ENCODE measurements at places on chromosomes 2 and 18.

DNA sequence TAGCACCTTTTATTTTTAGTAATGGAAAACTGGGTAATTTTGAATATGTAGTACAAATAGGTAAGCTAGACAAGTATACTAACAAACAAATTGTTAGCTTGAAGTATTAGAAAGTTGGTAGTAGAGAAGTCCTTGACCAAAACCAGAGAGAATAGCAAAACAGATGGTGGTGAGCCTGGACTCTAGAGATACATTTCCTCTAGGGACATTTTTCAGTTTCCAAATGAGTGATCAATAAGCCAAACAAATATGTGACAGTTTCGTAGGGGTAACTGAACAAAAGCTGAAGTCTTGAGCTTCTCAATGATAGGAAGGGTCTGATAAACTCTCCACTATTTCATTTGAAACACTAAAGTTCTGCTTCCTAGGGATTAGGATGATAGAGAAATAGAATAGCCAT lies 692.0 kb upstream of the FAM98A start:
- DNase-seq: no peak
- no peak overlapping the region for H3K27ac ChIP-seq
- H3K36me3 ChIP-seq: no peaks in the 10 kb centered on the region
- H3K4me3 ChIP-seq: no peak overlapping the region
- H3K27me3 ChIP-seq: no peaks in the 10 kb centered on the region

- H3K4me1 ChIP-seq: no peaks in the 10 kb centered on the region
- no peaks in the 10 kb centered on the region for H3K36me3 ChIP-seq
Measured at GRCh38 chr2:85071096-85071495, 62.1 kb upstream of the TCF7L1 start.

- no peak overlapping the region for H3K4me3 ChIP-seq
- no peak overlapping the region for H3K27ac ChIP-seq
Measured at GRCh38 chr2:14623237-14623636, 9.3 kb upstream of the LRATD1 start.

GRCh38 chr2:129777762-129778583 lies 201.5 kb upstream of the RAB6C start:
- H3K4me3 ChIP-seq: no peak overlapping the region
- H3K4me1 ChIP-seq: no peaks in the 10 kb centered on the region
- no peaks in the 10 kb centered on the region for H3K36me3 ChIP-seq

DNA sequence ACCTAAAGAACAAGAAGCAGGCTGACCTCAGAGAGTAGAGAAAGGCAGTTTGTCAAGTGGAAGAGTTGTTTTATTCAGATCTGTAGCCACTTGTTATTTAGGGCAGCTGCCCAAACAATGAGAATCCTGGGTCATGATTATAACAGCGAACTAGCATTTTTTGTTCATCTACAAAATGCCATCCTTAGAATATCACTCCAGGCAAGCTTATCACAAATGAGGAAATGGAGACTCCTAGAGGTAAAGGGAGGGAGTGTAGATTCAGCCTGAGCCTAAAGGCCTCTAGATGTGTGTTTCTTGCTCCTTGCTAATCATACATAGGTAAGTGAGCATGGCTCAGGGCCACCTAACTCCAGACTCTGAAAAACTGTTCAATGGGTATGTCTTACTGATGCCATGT lies 126.1 kb downstream of the HNMT start:
- H3K27ac ChIP-seq: no peak overlapping the region
- H3K27me3 ChIP-seq: no peaks in the 10 kb centered on the region
- no peak for DNase-seq

GRCh38 chr18:6052449-6052913 lies 157.2 kb upstream of the TMEM200C start:
- no peak overlapping the region for H3K4me3 ChIP-seq
- no peak overlapping the region for H3K27ac ChIP-seq
- DNase-seq: no peak
- H3K36me3 ChIP-seq: no peaks in the 10 kb centered on the region
- no peaks in the 10 kb centered on the region for H3K27me3 ChIP-seq

- H3K4me1 ChIP-seq: no peaks in the 10 kb centered on the region
- H3K27ac ChIP-seq: no peak overlapping the region
- no peak overlapping the region for H3K4me3 ChIP-seq
- no peak for DNase-seq
- no peaks in the 10 kb centered on the region for H3K36me3 ChIP-seq
Measured at GRCh38 chr2:102056079-102056581, 64.4 kb downstream of the IL1R2 start.

DNA sequence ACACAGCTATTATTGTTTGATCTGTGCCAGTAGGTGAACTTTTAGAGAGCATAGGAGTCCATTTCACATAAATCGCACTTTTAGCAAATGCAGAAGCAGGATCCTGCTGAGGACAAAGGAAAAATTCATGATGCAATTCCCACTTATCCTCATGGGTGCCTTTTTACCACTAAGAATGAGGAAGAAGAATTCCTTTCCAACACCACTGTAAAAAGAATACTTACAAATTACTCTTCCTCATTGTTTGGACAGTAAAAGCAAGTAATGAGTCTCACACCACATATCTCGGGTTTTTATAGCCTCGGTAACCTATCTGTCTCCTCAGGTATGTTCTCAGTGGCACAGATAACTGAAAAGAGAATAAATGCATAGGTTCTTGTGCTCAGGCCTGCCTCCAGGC lies 238.5 kb downstream of the MTX2 start:
- no peak for DNase-seq
- H3K4me1 ChIP-seq: no peaks in the 10 kb centered on the region
- H3K4me3 ChIP-seq: no peak overlapping the region
- H3K27ac ChIP-seq: no peak overlapping the region
- no peaks in the 10 kb centered on the region for H3K36me3 ChIP-seq

DNA sequence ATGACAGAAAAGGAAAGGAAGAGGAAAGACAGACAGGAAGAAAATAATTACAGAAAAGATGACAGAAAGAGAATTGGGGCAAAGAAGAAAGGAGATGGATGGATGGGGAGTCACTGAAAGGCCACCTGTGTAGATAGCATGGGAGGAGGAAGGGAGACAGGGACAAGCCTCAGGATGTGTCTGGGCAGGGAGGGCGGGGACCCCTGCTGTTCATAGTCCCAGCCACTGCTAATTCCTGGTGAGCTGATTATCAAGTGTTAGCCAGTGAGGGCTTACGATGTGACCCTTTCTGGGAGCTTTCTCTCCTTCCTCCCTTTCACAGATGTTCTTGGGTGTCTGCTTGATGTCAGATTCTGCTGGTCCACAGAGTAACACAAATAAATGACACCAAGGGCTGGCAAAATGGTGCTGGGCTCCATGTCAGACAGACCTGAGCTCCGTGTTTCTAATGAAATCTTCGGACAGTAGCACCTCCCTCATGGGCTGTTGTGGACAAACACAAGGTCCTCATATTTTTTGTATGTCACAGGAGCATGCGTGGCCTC lies 13.6 kb downstream of the FHOD3 start:
- no peak overlapping the region for H3K4me3 ChIP-seq
- H3K4me1 ChIP-seq: no peaks in the 10 kb centered on the region
- H3K27me3 ChIP-seq: peaks cover 2% of the 10 kb centered on the region

- no peak overlapping the region for H3K4me3 ChIP-seq
- H3K27me3 ChIP-seq: no peaks in the 10 kb centered on the region
- H3K27ac ChIP-seq: no peak overlapping the region
- H3K4me1 ChIP-seq: no peaks in the 10 kb centered on the region
Measured at GRCh38 chr2:39593439-39594393, 72.0 kb upstream of the TMEM178A start.

GRCh38 chr2:72136933-72137497 lies 10.6 kb downstream of the CYP26B1 start:
- H3K27ac ChIP-seq: no peak overlapping the region
- no peak for DNase-seq
- no peak overlapping the region for H3K4me3 ChIP-seq
- H3K36me3 ChIP-seq: no peaks in the 10 kb centered on the region
- no peaks in the 10 kb centered on the region for H3K4me1 ChIP-seq

DNA sequence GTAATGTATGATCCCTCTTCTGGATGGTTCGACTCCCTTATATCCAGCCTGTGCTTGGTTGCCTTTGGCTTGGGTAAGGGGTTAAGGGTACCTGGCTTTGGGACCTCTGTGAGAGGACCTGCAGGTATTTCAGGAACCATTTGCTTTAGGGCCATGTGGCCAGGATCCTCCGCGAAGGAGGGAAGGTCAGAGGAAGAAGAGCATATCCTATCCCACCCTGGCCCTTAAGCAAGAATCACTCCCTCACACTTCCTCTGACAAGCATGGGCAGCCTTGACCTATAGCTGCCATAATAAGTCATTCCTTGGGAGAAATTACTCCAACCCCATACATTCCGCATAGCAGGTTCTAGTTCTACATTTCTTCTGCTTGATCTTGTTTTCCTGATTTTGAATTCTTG lies 59.1 kb upstream of the TXNDC2 start:
- H3K27ac ChIP-seq: no peak overlapping the region
- no peaks in the 10 kb centered on the region for H3K4me1 ChIP-seq
- no peaks in the 10 kb centered on the region for H3K36me3 ChIP-seq
- no peak overlapping the region for H3K4me3 ChIP-seq
- H3K27me3 ChIP-seq: peaks cover 3% of the 10 kb centered on the region
- no peak for DNase-seq

Data from CD4-positive, CD25-positive, alpha-beta regulatory T cell (primary cell).